ENCODE measurements at places on chromosomes 12 and 14.
A peak's percentile ranks its signal among the peaks of the same experiment; 100 is the strongest.

GRCh38 chr12:109727039-109727723 lies 13.6 kb downstream of the FAM222A start:
- DNase-seq, result no peak

DNA sequence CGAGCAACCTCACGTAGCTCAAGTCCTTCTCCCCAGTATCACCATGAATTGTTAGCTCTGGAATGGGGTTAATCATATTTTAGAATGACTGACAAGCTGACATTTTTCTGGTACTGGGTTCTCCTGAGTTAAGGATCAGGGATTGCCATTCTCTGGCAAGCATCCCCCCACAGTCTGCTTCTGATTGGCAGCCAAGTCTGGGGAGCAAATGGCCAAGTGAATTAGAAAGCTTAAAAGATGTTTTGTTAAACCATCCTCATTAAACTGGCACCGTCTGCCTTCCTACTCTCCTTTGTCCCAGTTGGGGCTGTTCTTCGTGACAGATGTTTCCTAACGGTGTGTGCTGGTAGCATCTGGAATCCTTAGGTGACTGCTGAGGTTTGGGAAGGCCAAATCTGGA lies 17.2 kb upstream of the CISTR start:
- DNase-seq, result no peak

DNA sequence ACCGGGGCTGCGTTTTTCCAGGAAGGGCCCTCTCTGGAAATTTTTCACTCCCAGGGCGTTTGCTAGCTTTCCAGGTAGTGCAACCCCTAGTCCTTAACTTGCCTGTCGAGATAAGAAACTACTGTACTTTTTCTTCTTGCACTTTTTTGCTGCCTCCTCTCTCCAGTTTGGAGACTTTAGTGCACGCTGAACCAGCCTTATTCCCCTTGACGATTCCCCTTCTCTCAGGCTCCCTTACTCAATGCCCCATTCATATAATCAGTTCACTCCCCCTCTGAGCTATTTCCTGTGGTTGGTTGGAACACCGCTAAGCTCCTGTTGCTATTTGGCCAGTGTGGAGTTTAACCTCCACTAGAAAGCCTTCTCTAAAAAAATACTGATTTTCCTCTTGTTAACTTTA lies 682 bp downstream of the CREBL2 start:
- DNase-seq, result no peak

- peak; percentile 64 for DNase-seq
Observed at GRCh38 chr14:61662437-61663311, 32.6 kb upstream of the HIF1A start.

DNA sequence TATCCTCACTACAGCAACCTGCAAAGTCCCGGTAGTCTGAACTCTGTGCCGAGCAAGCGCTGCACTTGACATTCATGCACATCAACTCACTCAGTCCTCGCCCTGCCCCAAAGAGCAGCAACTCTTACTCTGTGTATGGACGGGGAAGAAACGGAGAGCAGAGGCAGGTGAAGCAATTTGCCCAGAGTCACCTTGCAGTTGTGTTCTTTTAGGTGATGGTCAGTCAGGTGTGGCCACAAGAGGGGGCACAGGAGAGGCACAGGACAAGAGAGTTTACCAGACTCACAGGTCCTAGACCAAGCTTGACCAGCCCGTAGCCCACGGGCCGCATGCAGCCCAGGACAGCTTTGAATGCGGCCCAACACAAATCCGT lies 39.1 kb downstream of the TSPAN11 start:
- DNase-seq, result no peak

DNA sequence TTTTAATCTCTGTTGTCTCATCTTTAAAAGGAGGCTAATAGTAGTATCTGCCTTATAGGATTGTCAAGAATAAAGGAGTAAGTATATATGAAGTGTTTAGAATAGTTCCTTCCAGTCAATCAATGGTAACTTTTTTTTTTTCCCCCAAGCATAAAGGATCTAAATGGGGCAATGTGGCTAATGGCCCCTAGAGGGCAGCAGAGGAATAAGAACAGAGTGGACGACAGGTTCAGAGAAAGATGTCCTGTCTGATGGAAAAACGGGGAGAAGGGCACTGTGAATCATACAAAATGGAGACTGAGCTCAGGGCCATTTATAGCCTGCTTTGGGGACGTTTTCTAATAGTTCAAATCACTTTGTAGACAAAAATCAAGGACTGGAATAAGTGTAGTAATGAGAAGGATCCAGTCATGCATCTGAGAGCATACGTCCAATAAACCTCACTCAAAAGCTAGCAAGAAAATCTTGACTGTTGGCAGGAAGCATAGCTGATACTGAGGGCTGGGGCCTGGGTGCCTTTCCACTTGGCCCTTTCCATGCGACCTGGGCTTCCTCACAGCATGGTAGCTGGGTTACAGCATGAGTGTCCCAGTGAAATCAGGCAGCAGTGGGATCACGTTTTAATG lies 51.3 kb downstream of the IFNG-AS1 start:
- DNase-seq, result peak; percentile 47

DNA sequence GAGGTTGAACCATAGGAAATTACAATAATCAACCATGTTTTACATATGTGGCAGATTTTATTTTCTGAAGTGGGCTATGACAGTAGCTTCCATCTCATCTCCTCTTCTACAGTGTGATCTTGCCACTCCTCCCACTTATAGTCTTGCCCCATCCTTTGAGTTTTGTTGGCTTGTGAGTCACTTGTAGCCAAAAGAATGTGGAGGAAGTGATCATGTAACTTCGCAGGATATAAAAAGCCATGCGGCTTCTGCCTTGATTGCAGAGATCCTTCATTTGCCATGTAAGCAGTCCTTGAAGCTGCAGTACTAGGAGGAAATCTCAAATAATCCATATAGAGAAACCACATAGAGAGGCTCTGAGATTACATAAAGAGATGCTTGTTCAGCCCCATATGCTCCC lies 13.7 kb upstream of the ZNF84 start:
- no peak for DNase-seq

DNA sequence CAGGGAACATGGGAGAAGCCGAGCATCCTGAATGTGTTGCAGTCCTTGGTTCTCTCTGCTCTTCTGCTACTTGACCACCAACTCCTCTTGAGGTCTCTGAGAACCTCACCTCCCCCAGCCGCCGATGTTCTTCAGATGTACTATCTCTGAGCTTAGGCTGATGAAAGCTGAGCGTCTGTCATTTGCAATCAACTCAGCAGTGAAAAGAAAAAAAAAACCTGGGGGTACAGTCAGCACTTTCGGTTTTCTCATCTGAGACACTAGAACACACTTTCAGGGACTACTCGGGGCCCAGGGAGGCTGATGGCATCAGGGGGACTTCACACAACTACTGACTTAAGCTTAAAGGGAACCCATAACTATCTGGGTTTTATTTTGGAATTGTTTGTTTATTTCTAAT lies 9.6 kb upstream of the FLVCR2 start:
- DNase-seq, result peak; percentile 36

GRCh38 chr12:62347922-62348650 lies 87.9 kb downstream of the USP15 start:
- DNase-seq, result no peak

- no peak for DNase-seq
Observed at GRCh38 chr14:23544511-23545447, 6.8 kb downstream of the ZFHX2 start.

DNA sequence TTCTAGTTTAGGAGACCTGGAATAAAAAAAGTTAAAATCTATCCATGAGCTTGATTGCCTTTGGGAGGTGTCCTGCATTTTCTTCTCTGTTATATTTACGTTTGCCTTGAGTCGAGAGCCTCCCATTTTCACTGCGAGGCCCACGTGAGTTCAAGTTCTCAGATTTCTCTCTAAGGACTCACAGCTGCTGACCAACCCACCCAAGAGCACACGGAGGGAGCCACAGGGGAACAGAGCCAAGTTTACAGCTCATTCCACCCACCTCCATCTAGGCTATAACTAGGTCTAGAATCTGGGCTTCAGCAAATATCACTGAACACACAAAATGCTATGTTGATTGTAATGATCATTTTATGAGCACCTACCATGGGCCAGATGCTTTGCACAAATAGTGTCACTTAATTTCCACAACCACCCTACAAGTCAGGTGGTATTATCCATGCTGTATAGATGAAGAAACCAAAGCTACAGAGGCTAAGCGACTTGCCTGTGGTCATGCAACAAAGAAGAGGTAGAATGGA lies 16.7 kb downstream of the ALDH1L2 start:
- DNase-seq, result no peak

- DNase-seq, result no peak
Observed at GRCh38 chr12:132727091-132727794, 16.6 kb downstream of the PGAM5 start.
